A549 treated with GW870086 at 1 μM for 4 hours (cell line): ENCODE measurements at places on chromosomes 7 and 10. TPM values are rescaled to one million over a fixed set of nuclear protein-coding genes. Genes with fewer than 3 reads are reported as not detected.

IKZF1 gene
- total RNA-seq = not detected in 5 replicates

FAM53B gene
- total RNA-seq = 9.8 to 12.7 TPM (median 12.1 TPM) in 5 replicates

FANK1 gene
- total RNA-seq = 2.3 to 3.4 TPM (median 2.9 TPM) in 5 replicates

ZNF862 gene
- 1.7 to 3.9 TPM (median 2.1 TPM) in 5 replicates for total RNA-seq
